ENCODE measurements at places on chromosomes 5 and 9. TPM values are rescaled to one million over a fixed set of nuclear protein-coding genes. Genes with fewer than 3 reads are reported as not detected.
A peak's percentile ranks its signal among the peaks of the same experiment; 100 is the strongest.

DNA sequence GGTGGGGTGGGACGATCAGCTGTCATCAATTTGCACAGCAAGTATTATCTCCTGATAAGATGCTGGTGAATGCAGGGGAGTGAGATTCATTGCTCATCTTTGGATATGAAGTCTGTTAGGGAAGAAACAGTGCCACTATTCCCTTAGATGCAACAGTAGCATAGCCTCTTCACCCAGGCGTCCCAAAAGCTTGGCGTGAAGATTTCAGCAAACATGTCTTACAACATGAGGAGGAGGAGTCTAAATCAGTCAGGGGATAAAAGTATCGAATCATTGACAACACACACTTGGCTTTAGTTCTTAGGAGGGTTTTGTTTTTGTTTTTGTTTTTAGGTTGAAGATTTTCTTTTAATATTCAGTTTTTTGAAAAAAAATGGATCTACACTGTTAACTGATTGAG, 26.5 kb downstream of the SNX18 start:
- DNase-seq = no peak

DNA sequence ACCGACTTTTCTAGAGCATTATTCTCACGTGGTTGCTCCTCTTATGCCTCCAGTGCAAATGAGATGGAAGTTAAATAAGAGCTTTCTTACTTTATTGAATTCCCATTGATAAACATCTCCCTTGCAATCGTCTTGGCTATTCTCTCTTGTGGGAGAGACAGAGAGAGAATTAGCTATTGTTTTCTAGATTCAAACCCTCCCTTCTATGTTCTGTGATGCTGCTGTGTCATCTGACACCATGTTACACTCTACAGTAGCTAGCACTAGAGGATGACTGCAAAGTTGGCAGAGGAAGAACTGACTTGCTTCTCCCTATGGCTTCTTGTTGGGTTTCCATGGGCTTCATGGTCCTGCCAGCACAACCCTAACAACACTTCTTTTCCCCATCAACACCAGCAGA, 134.6 kb upstream of the RANBP3L start:
- DNase-seq = no peak

DNA sequence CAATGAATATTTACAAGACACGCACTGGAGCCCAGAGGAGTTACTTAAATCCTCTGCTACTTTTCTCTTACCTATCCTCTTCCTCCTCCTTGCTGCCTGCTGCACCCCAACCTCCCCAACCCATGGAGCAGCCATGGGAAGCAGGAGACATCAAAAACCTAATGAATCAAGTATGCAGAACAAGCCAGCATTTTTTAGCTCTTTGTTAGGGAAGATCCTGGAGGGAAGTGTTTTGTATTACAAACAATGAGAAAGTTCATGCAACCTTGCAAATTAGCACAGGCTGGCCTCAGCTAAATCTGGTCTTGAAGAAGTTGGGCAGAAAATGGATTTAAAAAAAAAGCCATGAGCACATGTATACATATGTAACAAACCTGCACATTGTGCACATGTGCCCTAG, 498.8 kb downstream of the KIF4B start:
- no peak for DNase-seq

- no peak for DNase-seq
These were observed 168.5 kb upstream of the FER start for GRCh38 chr5:108579236-108579635.

GRCh38 chr5:33079548-33079947, 361.2 kb upstream of the TARS1 start:
- no peak for DNase-seq

DNA sequence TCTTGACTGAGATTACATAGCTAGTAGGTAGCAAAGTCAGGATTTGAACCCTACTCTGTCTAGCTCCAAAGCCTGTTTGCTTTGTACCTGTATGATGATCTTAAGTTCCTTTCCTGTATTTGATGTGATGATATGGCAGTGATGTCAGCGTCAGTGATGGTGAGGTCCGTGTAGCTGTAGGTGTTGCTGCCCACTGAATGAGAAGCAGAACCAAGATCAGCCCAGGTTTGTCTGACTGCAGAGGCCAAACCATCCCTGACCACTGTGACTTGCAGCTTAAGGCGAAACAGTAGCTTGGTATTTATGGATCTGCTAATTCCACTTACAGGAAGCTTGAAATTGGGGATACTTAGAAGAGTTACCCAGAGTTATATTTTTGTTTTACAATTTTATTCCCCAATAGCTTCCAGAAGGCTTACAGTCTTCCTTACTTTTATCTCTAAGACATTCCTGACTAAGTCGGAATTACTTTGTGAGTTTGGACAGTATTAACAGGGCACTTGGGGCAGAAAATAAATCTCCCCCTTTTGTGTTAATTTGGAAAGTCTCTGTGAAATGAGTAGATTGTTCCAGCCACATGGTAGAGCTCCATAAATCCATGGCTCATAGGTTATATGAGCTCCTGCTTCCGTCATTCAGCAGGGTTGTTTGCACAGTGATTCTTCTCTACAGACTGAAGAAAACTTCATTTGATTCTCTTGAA, 273.4 kb downstream of the NR3C1 start:
- peak; percentile 49 for DNase-seq

DNA sequence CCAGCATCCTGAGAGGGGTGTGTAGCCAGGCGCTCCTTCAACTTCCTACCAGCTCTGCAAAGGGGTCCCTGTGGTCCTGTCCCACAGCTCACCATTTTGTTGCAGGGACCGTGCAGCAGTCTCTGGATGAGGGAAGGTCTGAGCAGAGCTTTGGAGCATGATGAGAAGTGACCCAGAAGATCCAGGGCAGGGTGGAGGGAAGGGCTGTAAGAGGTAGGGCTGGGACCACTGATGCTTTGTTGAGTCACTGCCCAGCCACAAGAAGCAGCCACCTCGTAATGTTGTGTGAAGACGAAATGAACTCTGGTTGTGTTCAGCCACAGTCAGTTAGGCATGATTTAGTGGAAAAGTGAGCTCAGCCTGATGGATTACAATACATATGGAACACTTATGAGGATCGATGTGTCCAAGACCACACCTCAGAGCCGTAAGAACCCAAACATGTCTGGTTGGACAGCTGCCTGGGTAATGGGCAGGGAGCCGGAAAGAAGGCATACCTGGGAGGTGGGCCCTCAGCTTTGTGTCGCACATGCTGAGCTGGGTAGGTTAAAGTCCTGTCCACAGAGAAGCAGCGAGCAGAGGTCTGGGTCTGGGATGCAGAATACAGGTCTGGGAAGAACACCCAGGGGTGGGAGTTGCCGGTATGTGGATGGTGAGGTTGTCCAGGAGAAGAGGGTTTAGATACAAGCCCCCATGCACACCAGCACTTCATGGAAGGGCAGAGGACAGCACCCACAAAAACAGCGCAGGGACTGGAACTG, 250.1 kb downstream of the GADD45G start:
- DNase-seq = no peak

GRCh38 chr5:108334225-108334624, 47.7 kb downstream of the FBXL17 start:
- DNase-seq = no peak

DNA sequence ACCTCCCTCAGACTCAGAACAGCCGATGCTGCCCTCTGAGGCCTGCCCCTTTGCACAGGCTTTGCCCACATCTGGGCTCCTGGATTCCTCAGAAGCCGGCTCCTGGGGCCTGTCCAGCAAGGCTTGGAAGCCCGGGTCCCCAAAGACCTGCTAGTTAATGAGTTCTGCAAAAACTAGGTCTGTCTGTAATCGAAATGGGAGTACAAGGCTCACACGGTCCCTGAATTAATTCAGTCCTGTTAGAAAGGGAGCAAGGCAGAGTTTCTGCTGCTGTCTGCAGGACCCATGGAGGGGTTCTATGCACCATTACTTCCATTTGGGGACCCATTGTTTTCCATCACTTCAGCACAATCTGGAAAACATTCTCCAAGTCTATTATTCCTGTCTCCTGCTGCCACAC, 221.8 kb downstream of the MELK start:
- DNase-seq = no peak

DNA sequence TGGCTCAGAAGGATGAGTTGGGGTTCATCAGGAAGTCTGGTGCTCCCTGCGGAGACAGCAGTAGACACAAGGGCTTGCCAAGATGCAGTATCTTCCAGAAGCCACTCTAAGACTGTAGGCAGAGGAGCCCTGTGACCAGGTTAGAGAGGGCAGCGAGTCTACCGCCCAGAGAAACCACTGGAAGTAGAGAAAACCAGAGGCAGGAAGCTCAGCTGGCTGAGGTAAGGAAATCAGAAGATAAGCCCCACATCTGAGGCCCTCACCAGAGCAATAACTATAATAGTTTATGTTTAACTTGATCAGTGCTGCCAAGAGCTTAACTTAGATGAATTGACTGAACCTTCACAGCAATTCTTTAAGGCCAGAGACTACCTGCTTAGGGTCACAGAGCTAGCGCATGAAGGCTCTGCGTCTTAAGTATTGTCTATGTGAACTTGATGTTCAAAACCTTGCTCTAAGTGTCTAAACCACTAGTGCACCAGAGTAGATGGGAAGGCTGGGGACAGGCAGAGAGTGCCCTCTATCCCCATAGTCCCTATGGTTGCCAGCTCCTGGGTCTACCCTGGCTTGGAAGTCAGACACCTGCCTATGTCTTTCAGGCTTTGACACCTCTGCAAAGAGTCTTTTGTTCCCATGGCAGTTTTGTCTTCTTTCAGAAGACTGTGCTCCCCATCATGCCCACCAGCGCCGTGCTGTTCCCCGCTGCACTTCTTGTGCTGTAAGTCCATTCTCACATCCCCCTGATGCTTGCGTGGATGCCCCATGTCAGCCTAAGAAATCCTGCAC, 228.2 kb upstream of the KLF4 start:
- DNase-seq = no peak

Gene TEX53
- total RNA-seq = not detected

Gene ARRDC3
- 27.6 TPM for total RNA-seq

Gene MLANA
- 0.04 TPM for total RNA-seq

Gene SLC25A2
- total RNA-seq = not detected

Data from SJCRH30 (cell line).